ENCODE measurements at places on chromosomes 5 and 9.

- no peak for DNase-seq
Observed at GRCh38 chr9:87749335-87750035, 23.6 kb downstream of the CTSL start.

- no peak for DNase-seq
Observed at GRCh38 chr9:16575986-16576245, 294.6 kb downstream of the BNC2 start.

DNA sequence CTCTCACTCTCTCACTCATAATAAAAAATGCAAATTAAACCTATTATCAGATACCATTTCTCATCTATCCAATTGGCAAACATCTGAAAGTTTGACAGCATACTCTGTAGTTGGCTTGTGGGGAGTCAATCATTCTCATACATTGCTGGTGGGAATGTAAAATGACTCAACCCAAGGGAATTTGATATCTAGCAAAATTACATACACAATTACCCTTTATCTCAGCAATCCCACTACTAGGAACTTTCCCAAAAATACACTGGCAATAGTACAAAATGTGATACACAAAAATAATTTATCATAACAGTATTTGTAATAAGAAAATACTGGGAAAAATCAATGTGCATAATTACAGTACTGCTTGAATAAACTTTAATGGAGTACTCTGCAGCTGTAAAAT lies 731.3 kb downstream of the DTWD2 start:
- DNase-seq = no peak

GRCh38 chr5:56019306-56020272 lies 24.8 kb upstream of the IL6ST start:
- DNase-seq = no peak

- no peak for DNase-seq
Observed at GRCh38 chr9:25254051-25254450, 424.2 kb downstream of the TUSC1 start.
